ENCODE measurements at places on chromosomes 12 and 14. TPM values are rescaled to one million over a fixed set of nuclear protein-coding genes. Genes with fewer than 3 reads are reported as not detected.

SIX4 gene
- 3.9 TPM for total RNA-seq

NGDN gene
- 38.1 TPM for total RNA-seq

RAD9B gene
- total RNA-seq = 1.0 TPM

RTL1 gene
- total RNA-seq = 0.25 TPM

ZNF410 gene
- total RNA-seq = 54.6 TPM

SDSL gene
- 11.4 TPM for total RNA-seq

NID2 gene
- 5.3 TPM for total RNA-seq

SERPINA10 gene
- total RNA-seq = 1.3 TPM

REM2 gene
- total RNA-seq = 16.1 TPM

PDE3A gene
- total RNA-seq = 3.6 TPM

SMOC1 gene
- total RNA-seq = 0.31 TPM

NGB gene
- 0.30 TPM for total RNA-seq

MYL2 gene
- not detected for total RNA-seq

SLC22A17 gene
- total RNA-seq = 95.9 TPM

SOCS2 gene
- 25.5 TPM for total RNA-seq

MYF5 gene
- not detected for total RNA-seq

SYT1 gene
- total RNA-seq = 74.5 TPM

MYF6 gene
- total RNA-seq = 0.24 TPM

GPX2 gene
- total RNA-seq = 0.23 TPM

OR11G2 gene
- not detected for total RNA-seq

TAS2R30 gene
- total RNA-seq = 4.1 TPM

IFNG-AS1 gene
- not detected for total RNA-seq

FOXG1 gene
- total RNA-seq = 0.10 TPM

HHIPL1 gene
- total RNA-seq = 2.1 TPM

IFNG gene
- total RNA-seq = not detected

CATSPERB gene
- total RNA-seq = not detected

KLHL33 gene
- 0.15 TPM for total RNA-seq

NEUROD4 gene
- total RNA-seq = 22.8 TPM

REP15 gene
- total RNA-seq = 1.7 TPM

ERP27 gene
- total RNA-seq = not detected

ARHGEF40 gene
- 61.4 TPM for total RNA-seq

SLC6A12 gene
- 1.2 TPM for total RNA-seq

EFS gene
- 4.3 TPM for total RNA-seq
